ENCODE measurements at places on chromosomes 1 and 21.

GRCh38 chr21:36436829-36437744 is 42.8 kb downstream of the CLDN14 start:
- no peak for DNase-seq

- DNase-seq = peak; percentile 13
These were observed 766 bp downstream of the AGO4 start for GRCh38 chr1:35808450-35809113.

GRCh38 chr1:30106125-30106524 is 617.3 kb downstream of the MATN1 start:
- no peak for DNase-seq

- DNase-seq = no peak
These were observed 96.9 kb downstream of the RGL1 start for GRCh38 chr1:183901748-183902330.

DNA sequence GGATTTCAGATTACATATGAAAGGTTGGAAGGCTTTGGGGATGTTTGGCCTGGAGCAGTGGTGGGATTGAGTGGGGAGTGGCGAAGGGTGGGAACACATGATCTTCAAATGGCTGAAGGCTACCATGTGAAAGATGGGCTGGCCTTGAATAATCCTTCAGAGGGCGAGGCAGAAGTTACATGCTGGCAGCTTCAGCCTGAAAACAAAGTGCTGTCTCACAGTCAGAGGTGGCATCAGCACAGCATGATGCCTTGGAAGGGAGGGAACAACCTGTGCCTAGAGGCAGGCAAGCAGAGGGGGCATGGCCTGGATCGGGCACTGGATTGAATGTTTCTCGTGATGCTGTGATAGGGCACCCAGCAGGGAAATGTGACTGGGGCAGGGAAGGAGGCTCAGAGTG is 130.8 kb downstream of the BEND5 start:
- DNase-seq = no peak

DNA sequence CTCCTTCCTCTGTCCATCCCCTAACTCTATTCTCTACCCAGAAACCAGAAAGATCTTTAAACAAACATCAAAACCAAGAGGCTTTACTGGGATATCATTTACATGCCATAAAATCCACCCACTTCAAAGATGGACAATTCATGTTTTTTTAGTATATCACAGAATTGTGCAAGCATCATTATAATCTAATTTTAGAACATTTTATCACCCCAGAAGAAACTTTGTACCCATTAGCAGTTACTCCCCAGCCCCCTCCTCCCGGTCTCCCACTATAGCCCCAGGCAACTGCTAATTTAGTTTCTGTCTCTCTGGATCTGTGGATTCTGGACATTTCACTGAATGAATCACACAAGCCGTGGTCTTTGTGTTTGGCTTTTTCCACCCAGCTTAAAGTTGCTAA is 4.8 kb upstream of the SELENON start:
- DNase-seq = no peak

DNA sequence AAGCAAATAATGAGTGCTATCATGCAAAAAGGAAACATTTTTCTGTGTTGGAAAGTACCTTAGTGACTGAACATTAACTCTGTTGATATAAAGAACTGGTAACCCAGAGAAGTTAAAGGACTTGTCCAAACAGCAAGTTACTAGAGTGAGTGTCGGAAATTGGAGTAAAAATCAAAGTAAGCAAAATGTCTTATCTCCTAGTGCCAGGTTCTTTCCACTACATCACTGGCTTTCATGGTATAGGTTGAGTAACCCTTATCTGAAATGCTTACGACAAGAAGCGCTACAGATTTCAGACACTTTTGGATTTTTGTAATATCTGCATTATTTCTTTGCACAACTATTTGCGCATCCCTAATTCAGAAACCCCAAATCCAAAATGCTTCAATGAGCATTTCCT is 16.4 kb upstream of the RABIF start:
- DNase-seq = no peak

GRCh38 chr1:227333423-227333822 is 15.1 kb upstream of the CDC42BPA start:
- no peak for DNase-seq

DNA sequence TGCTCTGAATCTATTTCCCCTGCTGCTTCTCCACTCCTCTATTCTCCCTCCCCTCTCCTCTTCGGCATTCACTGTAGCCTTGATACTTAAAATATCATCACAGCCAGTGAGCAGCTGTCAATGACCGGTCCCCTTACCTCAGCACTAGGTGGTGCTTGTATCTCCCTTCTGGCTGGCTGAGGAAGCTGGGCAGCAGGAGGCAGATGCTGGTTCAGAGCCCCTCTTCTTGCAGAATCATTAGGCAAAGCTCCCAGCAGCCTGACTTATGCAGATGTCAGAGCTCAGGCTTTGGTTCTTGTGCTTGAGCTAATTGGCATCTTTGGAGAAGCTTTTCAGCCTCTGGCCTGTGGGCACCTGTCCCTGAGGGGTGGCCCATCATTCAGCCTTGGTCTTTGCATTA is 31.9 kb upstream of the KCNA2 start:
- no peak for DNase-seq

DNA sequence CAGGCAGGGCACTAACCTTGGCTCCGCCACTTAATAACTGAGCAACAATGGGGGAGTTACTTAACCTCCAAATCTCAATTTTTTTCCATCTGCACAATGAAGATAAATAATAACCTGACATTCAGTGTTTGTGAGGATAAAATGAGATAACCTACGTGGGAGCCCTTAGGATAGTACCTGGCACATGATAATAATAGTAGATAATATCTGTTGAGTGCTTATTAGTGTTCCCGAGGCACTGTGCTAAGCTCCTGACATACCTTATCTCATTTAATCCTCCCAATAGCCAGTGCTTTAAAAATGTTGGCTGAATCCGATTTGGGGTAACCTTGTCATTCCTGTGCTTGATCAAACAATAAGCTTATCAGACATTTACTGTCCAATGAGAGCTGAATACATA is 128.7 kb upstream of the UBE2U start:
- DNase-seq = no peak

- DNase-seq = no peak
These were observed 79.7 kb downstream of the ZNF648 start for GRCh38 chr1:181981821-181982220.

- no peak for DNase-seq
These were observed 1.8 kb upstream of the PIK3CD start for GRCh38 chr1:9649769-9650168.

DNA sequence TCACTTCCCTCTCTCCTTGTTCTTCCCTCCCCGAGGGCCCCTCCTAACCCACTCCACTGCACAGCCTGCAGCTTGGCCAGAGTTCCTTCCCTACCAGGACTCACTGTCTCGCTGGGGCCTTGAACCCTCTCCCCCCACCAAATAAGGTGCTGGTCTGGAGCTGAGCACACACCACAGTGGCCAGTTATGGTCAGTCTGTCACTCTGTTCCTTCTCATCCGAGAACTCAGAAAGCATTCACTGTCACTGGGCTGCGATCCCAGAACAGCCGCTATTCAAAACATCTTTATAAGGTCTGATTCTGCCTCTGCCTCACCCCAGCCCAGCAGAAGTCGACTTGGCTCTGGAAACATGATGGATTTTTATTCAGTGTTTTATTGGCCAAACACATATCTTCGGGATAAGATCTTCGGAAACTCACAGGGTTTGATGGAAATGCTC is 19.8 kb upstream of the LBR start:
- DNase-seq = no peak

GRCh38 chr1:162357681-162358266 is 18.9 kb downstream of the SPATA46 start:
- no peak for DNase-seq

- DNase-seq = no peak
These were observed 2.3 kb downstream of the ATP1A1 start for GRCh38 chr1:116375148-116375886.

GRCh38 chr21:44466996-44467858 is 11.9 kb downstream of the LRRC3 start:
- DNase-seq = no peak

GRCh38 chr21:42466700-42467099 is 29.3 kb downstream of the RSPH1 start:
- no peak for DNase-seq

DNA sequence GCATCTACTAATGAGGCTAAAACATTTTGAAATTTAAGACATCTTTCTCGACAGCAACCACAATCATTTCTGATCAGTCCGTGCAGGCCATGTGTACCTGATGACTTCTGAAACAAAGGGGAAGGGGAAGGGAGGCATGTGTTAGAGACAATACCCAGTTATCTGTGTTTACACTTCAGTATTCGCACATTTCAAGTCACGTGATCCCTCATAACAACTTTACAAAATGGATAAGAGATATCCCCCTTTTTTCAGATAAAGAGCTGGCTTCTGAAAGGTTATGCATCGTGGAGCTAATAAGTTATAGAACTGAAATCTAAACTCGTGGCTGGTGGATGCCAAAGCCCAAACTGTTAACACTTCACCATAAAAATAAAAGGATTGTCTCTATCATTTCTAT is 175.7 kb downstream of the CHRM3 start:
- no peak for DNase-seq

GRCh38 chr21:38533887-38534286 is 35.6 kb upstream of the ERG start:
- no peak for DNase-seq

- no peak for DNase-seq
These were observed 327.0 kb upstream of the DUSP10 start for GRCh38 chr1:222068937-222069336.

DNA sequence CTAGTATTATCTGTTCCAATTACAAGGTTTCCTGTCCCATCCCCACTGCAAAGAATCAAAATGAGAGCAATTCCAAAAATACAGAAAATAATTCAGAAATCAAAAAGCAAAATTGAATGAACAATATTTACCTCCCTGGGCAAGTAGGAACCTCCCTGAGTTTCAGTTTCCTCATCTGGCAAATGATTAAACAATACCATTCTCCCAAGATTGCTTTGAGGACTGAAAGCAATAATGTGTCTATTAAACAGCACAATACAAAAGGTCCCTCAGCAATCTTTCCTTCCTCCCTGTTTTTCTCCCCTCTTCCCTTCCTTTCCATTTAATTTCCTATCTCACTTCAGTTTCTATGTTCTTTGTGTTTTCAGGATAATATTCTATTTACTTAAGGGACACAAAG is 171.0 kb downstream of the ZC3H11B start:
- no peak for DNase-seq

DNA sequence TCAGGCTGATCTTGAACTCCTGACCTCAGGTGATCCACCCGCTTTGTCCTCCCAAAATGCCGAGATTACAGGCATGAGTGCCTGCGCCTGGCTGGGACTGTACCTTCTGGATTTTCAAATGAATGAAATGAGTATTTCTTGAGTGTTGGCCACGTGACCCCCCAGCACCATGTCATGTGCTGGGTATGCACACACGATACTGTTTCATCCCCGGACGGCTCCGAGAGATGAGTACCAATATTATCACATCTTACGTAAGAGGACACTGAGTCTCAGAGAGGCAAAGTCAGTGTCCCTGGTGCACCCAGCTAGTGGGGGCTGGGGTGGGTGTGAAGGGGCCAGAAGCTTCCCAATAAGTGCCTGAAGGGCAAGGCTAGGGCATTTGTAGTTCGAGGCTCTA is 780 bp upstream of the CROCC start:
- DNase-seq = no peak

DNA sequence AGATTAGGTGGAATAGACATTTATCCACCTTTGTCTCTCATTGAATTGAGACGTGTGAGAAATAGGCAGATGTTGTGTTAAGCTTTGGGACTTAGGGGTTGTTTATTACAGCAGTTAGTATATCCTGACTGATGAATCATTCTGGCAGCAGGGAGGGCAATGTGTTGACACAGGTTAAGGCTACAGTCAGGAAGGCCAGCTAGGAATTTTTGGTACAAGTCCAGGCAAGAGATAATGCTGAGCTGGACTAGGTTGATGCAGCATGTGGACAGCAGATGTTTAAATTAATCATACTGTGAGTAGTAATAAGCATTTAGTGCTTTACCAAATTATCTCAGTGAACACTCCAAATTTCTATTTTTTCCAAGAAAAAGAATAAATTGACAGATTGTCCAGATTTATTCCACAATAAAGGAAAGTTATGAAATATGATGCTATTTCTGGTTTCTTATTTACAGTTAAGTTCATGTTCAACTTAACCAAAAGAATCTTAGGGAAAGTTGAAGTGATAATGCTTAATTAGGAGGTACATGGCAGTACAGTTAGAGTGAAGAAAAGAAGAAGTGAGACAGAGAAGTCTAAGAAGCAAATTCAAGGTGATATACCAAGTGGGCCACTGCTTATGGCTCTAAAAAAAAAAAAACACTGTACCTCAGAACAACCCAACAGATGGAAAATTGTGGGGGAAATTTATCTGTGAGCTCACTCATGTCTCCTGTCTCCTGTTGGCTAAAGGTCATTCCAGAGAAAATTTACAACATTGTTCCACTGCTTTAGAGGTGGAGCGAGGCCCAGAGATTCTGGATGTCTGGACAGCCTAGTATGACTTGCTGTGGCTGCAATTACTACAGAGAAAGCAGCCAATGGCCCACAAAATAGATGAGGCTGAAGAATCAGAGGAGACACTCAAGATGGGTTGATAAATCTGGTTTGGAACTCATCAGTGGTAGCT is 102.7 kb upstream of the C21orf91 start:
- DNase-seq = no peak

GRCh38 chr1:235504122-235504493 is at the start of gene B3GALNT2:
Gene B3GALNT2 (minus strand): TSS chr1:235504452. CDS start chr1:235504252, 200 bp downstream.
- DNase-seq = no peak

GRCh38 chr1:31038360-31038759 is 27.2 kb downstream of the PUM1 start:
- no peak for DNase-seq

DNA sequence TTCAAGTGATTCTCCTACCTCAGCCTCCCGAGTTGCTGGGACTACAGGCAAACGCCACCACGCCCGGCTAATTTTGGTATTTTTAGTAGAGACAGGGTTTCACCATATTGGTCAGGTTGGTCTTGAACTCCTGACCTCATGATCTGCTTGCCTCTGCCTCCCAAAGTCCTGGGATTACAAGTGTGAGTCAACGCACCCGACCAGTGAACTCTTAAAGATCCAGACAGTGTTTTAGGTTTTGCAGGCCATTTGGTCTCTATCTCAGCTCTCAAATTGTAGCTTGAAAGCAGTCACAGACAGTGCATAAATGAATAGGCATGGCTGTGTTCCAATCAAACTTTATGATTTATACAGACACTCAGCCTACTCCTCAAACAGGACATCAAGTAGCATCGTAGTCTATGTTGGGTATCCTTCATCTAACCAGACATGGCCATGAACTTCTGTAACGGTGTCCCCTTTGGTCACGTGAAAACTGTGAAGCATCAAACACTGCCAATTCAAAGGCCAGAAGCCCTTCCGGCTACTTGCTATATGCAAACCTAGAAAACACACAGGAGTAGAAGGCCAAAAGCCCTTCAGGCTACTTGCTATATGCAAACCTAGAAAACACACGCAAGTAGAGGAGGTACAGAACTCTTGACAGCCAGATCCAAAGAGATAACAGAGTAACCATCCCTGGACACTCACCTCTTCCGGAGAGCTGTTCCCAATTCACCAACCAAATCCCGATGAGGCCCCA is 3.1 kb downstream of the FUCA1 start:
- no peak for DNase-seq

- no peak for DNase-seq
These were observed 97.4 kb downstream of the SYF2 start for GRCh38 chr1:25134801-25135461.

All from stimulated activated CD4-positive, alpha-beta T cell treated with anti-CD3 and anti-CD28 coated beads, Interleukin-1b, Interleukin-23, amount 100 ng/mL, for 48 hours (primary cell).